Right renal cortex interstitium (tissue), 3 donors: ENCODE measurements at places on chromosomes 6 and 20. TPM values are rescaled to one million over a fixed set of nuclear protein-coding genes. Genes with fewer than 3 reads are reported as not detected.

The ABHD16B gene
- not detected for polyA plus RNA-seq

The LY6G6F gene
- 0.44 TPM for polyA plus RNA-seq

The RBPJL gene
- not detected for polyA plus RNA-seq

The KCNS1 gene
- polyA plus RNA-seq: 0.53 TPM

The AGPAT4 gene
- polyA plus RNA-seq: 19.4 TPM

The C6orf132 gene
- 3.6 TPM for polyA plus RNA-seq

The DBNDD2 gene
- 27.0 TPM for polyA plus RNA-seq

The SMLR1 gene
- 1.1 TPM for polyA plus RNA-seq

The RSPH4A gene
- 2.8 TPM for polyA plus RNA-seq

The CEP43 gene
- 27.4 TPM for polyA plus RNA-seq

The ERVFRD-1 gene
- 0.13 TPM for polyA plus RNA-seq

The LINC00237 gene
- not detected for polyA plus RNA-seq

The PRL gene
- not detected for polyA plus RNA-seq

The BMP5 gene
- 3.4 TPM for polyA plus RNA-seq

The GSTA3 gene
- polyA plus RNA-seq: 0.74 TPM

The CDH22 gene
- not detected for polyA plus RNA-seq

The SLPI gene
- polyA plus RNA-seq: not detected

The FAM83D gene
- 15.8 TPM for polyA plus RNA-seq

The EEF1A2 gene
- 1.1 TPM for polyA plus RNA-seq

The GZF1 gene
- polyA plus RNA-seq: 17.4 TPM

The TGM3 gene
- 0.86 TPM for polyA plus RNA-seq

The F13A1 gene
- 13.2 TPM for polyA plus RNA-seq

The ASIP gene
- 0.28 TPM for polyA plus RNA-seq

The VAPB gene
- polyA plus RNA-seq: 57.1 TPM

The C20orf96 gene
- polyA plus RNA-seq: 37.0 TPM

The CST4 gene
- polyA plus RNA-seq: not detected

The DDX43 gene
- polyA plus RNA-seq: 0.35 TPM

The CTAGE9 gene
- polyA plus RNA-seq: not detected

The SLC17A3 gene
- 0.50 TPM for polyA plus RNA-seq

The ARMH2 gene
- polyA plus RNA-seq: not detected
